ENCODE measurements at places on chromosomes 2 and 18. TPM values are rescaled to one million over a fixed set of nuclear protein-coding genes. Genes with fewer than 3 reads are reported as not detected.

The TOGARAM2 gene
- under 0.01 TPM for total RNA-seq

The SNED1 gene
- total RNA-seq: 9.1 TPM

The DGKD gene
- total RNA-seq: 6.4 TPM

The AFG3L2 gene
- 33.7 TPM for total RNA-seq

The DSG2 gene
- 11.0 TPM for total RNA-seq

The CDK15 gene
- total RNA-seq: 18.3 TPM

The INHBB gene
- not detected for total RNA-seq

The UGT1A4 gene
- not detected for total RNA-seq

The HSBP1L1 gene
- total RNA-seq: 11.8 TPM

The POMC gene
- 4.0 TPM for total RNA-seq

Data from bronchus fibroblast of lung (primary cell).